ENCODE measurements at places on chromosomes 11 and 22.

DNA sequence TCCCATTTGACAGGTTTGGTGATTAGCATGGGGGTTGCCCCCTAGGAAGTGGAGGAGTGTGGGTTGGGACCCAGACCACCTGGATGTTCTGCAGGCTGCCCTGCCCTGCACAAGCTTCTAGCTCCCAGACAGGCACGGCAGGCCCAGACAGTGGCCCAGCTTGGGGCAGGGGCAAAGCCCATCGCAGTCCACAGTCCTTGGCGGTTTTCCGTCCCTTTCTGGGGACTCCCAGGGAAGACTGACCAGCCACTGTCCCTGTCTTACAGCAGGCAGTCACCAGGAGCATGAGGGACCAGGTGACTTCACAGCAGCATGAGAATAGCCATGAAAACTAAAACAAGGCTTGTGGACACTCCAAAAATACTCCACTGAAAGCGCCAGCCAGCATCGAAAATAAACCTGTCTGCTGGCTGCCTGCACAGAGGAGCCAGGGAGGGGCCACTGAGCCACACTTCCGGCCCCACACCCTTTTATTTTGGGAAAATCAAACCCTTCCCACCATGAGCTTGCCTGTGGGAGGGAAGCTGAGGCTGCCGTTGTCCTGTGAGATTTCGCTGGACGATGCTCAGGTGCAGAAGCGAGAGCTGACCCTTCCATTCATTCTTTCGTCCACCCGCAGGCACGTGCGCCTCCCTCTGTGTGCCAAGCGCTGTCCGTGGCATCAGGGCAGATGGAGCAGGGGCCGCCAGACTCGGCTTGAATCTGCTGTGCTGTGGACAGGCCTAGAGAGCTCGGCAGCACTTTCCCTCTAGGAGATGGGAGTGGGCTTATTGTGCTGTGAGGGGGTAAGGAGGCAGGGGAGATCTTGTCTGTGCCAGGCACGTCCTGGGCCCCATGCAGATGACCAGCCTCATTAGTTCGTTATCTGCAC lies 28.0 kb downstream of the FADD start:
- no peak for DNase-seq
- H3K4me3 ChIP-seq, result no peak overlapping the region
- no peaks in the 10 kb centered on the region for H3K4me1 ChIP-seq
- no peak overlapping the region for H3K27ac ChIP-seq
- H3K27me3 ChIP-seq, result peaks cover 2% of the 10 kb centered on the region
- no peaks in the 10 kb centered on the region for H3K36me3 ChIP-seq

DNA sequence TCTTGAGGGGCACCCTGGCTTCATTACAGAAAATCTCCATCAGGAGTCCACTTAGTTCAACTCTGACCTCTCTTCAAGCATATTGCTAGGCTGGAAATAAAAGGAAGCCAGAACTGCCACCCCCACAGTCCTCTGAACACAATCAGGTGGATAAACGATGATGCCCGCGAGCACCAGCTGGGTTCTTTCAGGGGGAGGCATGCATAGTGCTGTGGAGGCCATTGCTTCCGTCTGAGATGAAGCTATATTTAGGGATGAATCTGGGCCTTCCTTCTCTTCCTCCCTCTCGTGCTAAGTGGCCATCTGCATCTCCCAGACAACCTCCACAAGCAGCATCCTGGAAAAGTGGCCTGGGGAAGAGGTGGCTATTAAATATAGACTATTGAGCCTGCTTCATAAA lies 3.9 kb upstream of the MICAL2 start:
- H3K4me3 ChIP-seq, result no peak overlapping the region
- H3K27me3 ChIP-seq, result no peaks in the 10 kb centered on the region
- H3K4me1 ChIP-seq, result peaks cover 15% of the 10 kb centered on the region
- no peak overlapping the region for H3K27ac ChIP-seq
- no peak for DNase-seq
- no peaks in the 10 kb centered on the region for H3K36me3 ChIP-seq

DNA sequence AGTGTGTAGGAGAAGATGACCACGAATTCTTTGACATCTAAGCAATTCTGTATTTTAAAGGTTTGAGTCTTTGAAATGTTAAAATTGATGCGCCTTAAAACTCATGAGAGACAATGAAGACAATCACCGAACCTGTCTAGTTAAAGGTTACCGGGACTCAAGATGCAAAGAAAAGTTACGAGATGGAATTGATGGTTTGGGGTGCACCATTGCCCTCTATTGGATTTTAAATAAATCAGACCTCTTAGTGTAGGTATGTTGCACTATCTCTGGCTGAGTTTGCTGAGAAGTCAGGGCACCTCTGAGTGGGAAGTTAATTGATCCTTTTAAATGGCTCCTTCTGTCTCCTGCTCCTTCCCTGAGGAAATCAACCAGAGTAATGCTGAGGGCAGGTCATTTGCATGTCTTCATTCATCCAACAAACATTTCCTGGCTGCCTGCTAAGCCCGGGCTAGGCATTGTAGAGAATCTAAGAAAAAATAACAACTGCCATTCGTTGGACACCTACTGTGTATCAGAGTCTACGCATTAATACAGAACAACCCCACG lies 19.4 kb upstream of the TMA7B start:
- H3K27me3 ChIP-seq, result no peaks in the 10 kb centered on the region
- peak overlapping the region; percentile 54 for H3K27ac ChIP-seq
- peak overlapping the region; percentile 28 for H3K4me3 ChIP-seq
- no peak for DNase-seq
- H3K36me3 ChIP-seq, result no peaks in the 10 kb centered on the region

DNA sequence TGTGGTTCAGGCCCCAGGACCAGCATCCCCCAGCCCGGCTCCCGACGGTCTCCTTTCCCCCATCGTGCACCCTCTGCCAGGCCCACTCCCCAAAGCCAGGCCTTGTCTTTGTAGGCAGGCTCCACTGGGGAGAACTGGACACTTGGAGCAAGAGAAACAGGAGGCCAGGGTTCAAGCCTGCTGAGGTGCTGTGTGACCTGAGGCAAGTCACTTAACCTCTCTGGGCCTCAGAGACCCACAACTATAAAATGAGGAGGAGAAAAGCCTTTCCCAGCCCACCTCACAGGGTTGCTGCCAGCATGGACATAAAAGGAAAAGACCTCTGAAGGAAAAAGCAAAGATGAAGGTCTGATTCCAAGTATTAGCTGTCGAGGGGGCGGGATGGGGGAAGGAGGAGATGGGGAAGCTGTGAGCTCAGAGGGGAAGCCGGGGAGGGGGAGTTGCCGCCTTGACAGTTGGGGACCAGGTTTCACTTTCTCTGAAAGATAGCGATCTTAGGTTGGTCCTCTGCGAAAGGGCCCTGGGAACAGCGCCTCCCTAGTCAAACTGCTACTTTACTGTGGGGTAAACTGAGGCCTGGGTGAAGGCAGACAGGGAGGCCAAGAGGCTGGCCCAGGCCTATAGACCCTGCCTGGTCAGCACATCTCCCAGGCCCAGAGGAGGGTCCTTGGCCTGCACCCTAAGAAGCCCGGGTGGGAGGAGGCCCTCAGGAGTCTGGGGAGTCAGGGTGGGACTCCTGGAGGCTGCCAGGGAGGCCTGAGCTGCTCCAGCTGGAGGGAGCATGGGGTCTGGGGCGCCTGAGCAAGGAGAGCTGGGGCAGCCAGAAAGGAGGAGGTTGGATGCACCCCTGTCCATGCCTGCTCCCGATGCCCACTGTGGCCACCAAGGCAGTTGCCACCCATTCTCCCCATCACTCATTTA lies 991 bp upstream of the OSM start:
- H3K4me1 ChIP-seq, result peaks cover 36% of the 10 kb centered on the region
- DNase-seq, result peak; percentile 77
- H3K27me3 ChIP-seq, result no peaks in the 10 kb centered on the region
- peaks cover 52% of the 10 kb centered on the region for H3K36me3 ChIP-seq

- DNase-seq, result no peak
- H3K4me3 ChIP-seq, result no peak overlapping the region
- no peaks in the 10 kb centered on the region for H3K4me1 ChIP-seq
- no peaks in the 10 kb centered on the region for H3K27me3 ChIP-seq
- no peak overlapping the region for H3K27ac ChIP-seq
Observed at GRCh38 chr11:2036863-2037486, 39.3 kb upstream of the H19 start.

- H3K36me3 ChIP-seq, result peaks cover 50% of the 10 kb centered on the region
- H3K4me3 ChIP-seq, result no peak overlapping the region
- H3K4me1 ChIP-seq, result peaks cover 59% of the 10 kb centered on the region
- DNase-seq, result no peak
Observed at GRCh38 chr22:31530823-31531195, 34.5 kb downstream of the SFI1 start.

DNA sequence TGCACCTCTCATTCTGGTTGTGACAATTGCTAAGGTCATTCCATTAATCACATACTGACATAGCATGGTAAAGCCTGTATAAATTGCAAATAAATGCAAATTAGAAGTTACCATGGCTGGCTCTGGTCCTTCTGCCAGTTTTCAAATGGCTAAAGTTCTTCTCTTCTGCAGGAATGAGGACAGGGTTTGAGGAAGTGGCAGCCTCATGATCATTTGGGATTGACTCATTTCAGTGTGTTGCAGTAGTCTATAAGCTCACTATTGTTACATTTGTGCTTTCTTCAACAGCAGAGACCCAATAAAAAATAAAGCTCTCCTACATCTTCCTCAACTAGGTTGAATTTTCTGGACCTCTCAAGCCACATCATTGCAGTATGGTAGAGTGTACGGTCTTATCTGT lies 60.3 kb downstream of the NECTIN1 start:
- H3K4me3 ChIP-seq, result no peak overlapping the region
- no peak for DNase-seq
- H3K36me3 ChIP-seq, result no peaks in the 10 kb centered on the region
- H3K4me1 ChIP-seq, result peaks cover 1% of the 10 kb centered on the region

DNA sequence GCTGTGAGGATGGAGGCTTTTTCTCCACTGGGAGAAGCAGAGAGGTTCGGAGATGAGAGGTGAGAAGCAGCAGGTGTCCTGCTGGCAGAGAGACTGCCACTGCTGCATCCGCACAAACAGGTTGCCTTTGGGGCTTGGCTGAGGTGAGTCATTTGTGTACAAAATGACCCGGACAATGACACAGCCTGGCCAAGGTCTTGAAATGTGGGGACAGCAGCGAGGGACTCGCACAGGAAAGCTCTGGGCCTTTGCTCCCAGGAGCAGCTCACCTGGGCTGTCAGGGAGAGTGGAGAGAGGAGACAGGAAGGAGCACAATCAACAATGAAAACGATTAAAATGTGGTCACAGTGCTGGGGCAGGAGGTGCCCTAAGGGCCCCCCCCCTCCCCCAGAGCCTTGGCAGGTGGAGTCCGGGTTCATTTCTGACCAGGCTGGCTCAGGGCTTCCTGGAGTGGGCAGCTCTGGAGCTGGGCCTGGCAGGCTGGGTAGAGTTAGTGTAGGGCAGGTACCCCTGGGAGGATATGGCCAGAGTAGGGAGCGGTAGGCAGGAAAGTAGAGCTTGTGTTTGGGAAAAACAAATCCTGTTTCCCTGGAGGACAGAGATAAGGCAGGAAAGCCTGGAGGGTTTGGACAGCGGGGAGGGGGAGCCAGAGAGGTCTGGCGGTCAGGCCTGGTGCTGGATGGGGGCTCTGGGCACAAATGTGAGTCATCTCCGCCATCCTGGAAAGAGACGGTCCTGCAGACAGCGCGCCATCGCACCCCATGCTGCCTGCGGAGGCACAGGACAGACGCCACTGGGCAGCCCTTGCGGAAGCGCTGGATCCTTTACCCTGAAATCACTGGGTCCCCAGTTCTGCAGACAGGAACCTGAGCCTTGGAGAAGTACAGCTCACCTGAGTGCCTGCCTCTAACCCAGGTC lies 37.8 kb upstream of the CELSR1 start:
- no peak for DNase-seq
- H3K4me1 ChIP-seq, result peaks cover 18% of the 10 kb centered on the region
- H3K27me3 ChIP-seq, result no peaks in the 10 kb centered on the region
- H3K4me3 ChIP-seq, result peak overlapping the region; percentile 72

GRCh38 chr11:46865340-46865739 lies 19.3 kb upstream of the CKAP5 start:
- H3K36me3 ChIP-seq, result no peaks in the 10 kb centered on the region
- H3K4me3 ChIP-seq, result no peak overlapping the region
- DNase-seq, result no peak

DNA sequence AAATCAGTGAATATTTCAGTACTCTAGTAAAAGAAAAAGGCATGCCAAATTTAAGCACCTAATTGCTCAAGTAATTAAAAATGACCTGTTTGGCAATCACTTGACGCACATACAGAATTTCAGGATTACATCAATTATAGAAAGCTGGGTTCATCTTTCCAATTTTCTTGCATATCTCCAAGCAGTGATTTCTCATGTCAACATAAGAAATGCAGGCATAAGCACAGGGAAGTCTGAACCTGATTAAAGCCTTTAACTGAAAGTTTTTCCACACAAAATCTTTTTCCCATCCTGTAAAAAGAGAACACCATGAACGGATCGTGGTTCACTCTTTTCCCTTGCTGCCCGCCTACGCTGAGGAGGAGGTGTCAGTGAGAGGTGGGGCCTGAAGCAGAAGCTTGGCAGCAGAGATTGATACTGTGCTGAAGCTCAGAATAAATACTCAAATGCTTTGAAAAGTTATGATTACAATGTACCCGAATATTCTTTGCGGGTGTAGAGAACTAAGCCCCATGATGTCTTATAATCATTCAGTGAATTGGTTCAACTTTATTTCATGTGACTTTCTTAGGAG lies 704.1 kb upstream of the CCDC90B start:
- no peak for DNase-seq
- no peak overlapping the region for H3K27ac ChIP-seq
- H3K36me3 ChIP-seq, result no peaks in the 10 kb centered on the region
- H3K4me3 ChIP-seq, result no peak overlapping the region
- no peaks in the 10 kb centered on the region for H3K4me1 ChIP-seq
- no peaks in the 10 kb centered on the region for H3K27me3 ChIP-seq

- H3K4me1 ChIP-seq, result no peaks in the 10 kb centered on the region
- H3K27me3 ChIP-seq, result no peaks in the 10 kb centered on the region
- no peak overlapping the region for H3K27ac ChIP-seq
Observed at GRCh38 chr11:129729216-129729615, 86.4 kb upstream of the TMEM45B start.

DNA sequence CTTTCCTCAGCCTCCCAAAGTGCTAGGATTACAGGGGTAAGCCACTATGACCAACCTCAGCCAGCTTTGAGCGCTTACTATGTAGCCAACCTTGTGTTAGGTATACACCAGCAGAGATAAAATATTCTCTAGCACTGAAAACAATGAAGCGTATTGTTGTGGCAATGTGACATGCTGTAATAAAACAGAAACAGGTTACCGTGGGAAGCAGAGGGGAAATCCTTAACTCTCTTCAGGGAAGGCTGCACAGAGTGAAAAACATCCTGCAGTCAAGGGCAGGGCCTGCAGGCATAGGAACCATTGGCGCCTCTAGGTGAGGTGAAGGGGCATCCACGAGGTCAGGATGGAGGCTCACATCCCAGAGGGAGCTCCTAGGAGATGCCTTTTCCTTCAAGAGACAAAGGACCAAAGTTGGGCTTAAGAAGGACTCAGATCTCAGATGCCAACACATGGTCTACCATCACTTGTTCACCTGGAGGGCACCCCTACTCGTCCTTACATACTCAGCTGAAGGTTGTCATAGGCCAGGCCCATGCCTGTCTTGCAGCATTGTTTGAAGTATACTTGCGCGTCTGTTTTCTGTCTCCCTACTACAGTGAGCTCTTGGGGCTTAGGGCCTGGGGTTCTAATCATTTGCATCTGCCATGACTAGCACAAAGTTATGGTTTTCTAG lies 8.0 kb downstream of the POLD4 start:
- no peak overlapping the region for H3K4me3 ChIP-seq
- no peaks in the 10 kb centered on the region for H3K36me3 ChIP-seq
- peaks cover 43% of the 10 kb centered on the region for H3K4me1 ChIP-seq
- no peaks in the 10 kb centered on the region for H3K27me3 ChIP-seq
- H3K27ac ChIP-seq, result peak overlapping the region; percentile 83
